Natural killer cell treated with Interleukin-12 subunit alpha and Interleukin-12 subunit beta and Interleukin-15 and Interleukin-18, amount 100 ng/mL, for 72 hours (primary cell): ENCODE measurements at places on chromosomes 1 and 21.

- no peak for DNase-seq
Measured at GRCh38 chr1:178649582-178650350, 75.3 kb upstream of the RALGPS2 start.

DNA sequence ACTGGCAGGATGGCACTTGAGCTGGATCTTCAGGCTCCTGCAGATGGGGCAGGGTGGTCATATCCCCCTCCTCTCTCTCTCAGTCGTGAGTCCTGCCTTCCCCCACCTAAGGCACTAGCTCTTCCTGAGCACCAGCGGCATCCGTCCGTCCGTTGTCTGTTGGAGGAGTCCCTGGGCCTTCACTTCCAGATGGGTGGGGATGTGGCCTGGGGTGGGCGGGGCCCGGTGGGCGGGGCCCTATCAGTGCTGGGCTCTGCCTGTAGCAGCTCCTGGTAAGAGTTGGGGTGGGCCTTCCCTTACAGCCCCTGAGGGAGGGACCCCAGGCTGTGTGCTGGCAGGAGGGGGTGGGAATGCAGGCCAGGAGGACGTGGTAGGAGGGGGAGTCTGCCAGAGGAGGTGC is 10.3 kb downstream of the LDLRAD2 start:
- DNase-seq, result no peak

GRCh38 chr1:162153374-162153773 is 83.9 kb downstream of the NOS1AP start:
- no peak for DNase-seq

DNA sequence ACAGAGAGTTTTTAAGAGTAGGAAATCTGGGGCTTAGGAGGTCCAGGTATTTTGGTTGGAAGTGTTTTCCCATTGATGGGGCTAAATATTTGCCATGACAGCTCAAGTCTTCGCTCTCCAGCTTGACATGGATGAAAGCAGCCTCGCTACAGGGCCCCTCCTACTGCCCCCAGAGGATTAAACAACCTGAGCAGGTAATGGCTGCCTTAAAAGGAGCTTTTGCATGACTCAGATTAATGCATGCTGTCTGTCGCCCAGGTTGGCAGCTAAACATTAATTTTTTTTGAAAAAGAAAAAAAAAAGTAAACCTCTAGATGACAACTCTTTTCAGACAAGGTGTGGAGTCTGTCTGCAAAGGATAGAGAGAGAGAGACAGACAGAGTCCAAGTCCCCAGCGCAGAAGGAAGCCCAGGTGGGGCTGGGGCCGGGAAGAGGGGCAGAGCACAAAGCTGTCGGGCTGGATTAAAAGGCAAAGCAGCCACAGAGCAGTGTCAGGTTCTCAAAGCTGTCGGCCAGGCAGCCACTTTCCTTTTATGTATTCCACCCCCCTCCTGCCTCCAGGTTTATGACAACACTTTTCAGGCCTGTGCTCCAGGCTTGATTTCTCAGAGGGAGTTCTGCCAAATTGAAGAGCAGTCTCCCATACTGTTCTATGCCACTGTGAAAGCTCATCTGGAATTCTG is 127.9 kb downstream of the CLIC6 start:
- DNase-seq, result no peak

DNA sequence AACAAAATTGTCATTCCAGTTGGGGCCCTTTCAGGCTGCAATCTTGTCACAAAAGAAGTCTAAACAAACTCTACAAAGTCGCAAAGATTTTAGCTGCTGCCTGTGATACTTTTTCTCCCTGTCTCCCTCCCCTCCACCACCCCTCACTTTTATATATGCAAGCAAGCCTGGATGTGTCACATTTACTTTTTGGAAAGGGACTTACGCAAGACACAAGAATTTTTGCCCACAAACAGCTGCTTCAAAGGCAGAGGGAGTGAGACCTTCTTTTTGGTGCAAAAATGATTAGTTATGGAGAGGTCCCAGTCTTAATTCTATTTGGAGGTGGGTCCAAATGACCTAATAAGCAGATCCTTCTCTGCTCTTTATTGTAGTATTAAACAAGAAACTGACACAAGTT is 22.9 kb upstream of the RALGPS2 start:
- DNase-seq, result no peak

- DNase-seq, result no peak
Measured at GRCh38 chr1:47587891-47588582, 150.2 kb downstream of the FOXD2 start.

- DNase-seq, result no peak
Measured at GRCh38 chr1:165668184-165668583, 30.2 kb downstream of the ALDH9A1 start.

DNA sequence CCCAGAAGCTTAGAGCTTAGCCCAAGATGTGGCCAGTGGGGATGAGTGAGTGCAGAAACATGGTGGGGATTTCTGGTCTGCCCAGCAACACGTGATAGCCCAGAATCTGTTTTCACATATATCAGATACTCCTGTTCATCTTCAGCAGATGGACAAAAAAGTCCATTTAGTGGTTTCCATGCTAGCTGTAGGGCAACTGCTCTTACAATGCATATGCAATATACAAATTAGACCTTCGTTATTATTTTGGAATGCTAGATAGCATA is 96.9 kb upstream of the SGIP1 start:
- DNase-seq, result no peak

DNA sequence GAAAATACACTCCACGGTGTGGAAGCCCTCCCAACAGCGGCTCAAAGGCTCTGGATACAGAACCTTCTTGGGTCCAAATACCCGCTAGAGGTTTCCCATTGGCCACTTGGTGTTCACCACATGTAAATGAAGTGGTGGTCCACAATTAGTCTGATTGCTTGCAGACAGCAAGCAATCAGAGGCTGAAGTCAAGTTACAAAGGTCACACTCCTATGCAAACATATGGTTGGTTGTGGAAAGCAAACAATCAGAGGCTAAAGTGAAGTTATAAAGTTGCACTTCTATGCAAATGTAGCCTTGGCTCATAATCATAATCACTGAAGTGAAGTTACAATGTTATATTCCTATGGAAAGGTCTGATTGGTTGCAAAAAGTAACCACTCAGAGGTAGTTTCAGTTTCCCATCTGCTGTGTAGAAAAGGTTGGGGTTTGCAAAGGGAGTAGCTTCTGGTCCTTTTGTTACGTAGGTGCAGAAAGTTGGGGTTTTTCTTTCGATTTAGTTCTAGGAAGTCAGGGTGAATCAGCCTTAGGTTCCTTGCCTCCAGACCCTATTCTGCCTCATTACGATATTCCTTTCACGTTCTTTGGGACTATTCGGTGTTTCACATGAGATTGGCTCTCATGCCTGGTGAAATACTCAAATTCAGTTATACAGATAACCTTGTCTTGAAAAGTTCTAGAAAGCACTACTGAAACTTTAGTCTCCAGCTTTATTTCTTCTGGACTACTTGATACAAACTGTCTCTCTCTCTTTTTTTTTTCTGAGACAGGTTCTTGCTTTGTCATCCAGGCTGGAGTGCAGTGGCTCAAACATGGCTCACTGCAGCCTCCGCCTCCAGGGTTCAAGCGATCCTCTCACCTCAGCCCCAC is 36.7 kb upstream of the MTF2 start:
- peak; percentile 74 for DNase-seq

- no peak for DNase-seq
Measured at GRCh38 chr21:42758721-42759593, 105.5 kb downstream of the PDE9A start.

DNA sequence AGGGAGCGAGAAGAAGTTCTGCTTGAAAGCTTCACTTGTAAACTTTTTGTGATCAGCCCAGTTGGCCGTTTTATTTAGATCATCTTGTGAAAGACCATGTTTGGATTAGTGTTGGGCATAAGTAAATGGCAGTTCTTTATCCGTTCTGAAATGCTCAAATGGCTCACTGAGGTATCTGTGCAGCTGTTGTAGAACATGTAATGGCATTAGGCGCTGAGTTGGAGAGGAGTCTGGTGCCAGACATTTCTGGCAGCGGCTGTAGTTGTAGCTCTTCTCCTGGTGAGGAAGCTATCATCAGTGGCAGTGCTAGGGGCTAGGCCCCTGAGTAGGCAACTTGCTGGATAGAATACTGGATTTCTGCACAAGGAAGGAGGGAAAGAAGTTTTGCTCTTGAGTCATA is 321.6 kb downstream of the LMO4 start:
- DNase-seq, result no peak

DNA sequence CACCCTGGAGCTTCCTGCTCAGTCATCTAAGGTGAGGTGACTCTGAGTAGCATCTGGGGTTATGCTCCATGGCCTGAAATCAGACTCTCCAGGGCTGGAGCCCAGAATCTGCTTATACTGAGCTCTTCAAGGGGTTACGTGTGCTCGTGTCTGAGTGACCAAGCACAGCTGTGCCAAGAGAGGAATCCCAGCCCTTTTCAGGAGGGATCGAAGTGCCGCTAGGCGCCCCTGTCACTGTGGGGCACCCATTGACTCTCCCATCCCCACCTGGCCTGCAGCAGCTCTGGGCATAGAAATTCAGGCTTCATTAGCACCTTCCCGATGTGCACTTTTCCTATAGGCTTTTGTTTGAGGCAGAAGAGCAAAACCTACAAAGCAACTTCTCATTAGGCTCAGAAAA is 13.8 kb downstream of the VASH2 start:
- DNase-seq, result no peak

DNA sequence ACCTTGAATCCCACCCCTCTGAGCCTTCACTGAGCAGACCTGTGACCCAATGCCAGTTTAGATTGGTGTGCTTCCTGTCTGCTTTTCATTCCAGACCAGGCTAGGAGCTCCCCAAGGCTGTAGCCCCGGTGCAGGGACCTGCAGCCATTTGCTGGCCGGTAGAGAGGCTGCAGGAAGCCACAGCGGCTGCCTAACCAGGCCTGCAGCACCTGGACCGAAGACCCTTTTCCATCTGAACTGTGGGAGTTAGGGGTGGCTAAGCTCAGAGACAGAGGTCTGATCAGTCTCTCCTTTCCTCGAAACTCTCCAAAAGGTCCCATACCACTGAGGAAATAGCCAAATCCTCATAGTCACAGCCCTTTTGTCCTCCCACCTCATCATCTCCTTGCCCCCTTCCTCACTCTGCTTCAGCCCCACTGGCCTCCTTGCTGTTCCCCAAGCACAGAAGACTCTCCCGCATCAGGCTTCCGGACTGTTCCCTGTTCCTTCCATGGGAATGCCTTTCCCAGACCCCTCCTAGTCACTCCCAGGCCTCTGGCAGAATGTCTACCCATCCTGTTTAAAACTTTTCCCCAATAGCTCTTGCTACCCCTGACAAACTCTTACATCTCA is 674 bp upstream of the TTC4 start:
- no peak for DNase-seq

GRCh38 chr1:1433804-1434130 is 1.7 kb upstream of the VWA1 start:
- peak; percentile 54 for DNase-seq

- no peak for DNase-seq
Measured at GRCh38 chr1:186102547-186103148, 272.4 kb downstream of the TPR start.

- no peak for DNase-seq
Measured at GRCh38 chr1:207109004-207109403, 5.0 kb downstream of the C4BPA start.

DNA sequence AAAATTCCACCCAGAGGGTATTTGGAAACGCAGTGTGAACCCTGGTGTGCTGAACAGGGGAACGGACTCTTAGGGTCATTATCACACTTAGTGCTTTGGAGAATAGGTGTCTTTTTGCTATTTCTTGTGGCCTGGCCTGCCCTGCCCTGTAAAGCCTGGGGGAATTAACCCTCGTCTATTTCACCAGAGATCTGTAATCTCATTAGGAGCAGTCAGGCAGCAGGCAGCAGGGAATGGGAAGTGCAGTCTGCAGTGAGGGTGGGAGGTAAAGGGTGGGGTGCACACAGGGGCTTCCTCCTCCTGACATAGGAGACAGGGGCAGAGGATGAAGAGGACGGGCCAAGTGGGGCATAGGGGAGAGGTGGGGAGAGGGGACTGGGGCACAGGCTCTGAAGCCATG is 1.1 kb upstream of the SLC1A7 start:
- DNase-seq, result no peak

DNA sequence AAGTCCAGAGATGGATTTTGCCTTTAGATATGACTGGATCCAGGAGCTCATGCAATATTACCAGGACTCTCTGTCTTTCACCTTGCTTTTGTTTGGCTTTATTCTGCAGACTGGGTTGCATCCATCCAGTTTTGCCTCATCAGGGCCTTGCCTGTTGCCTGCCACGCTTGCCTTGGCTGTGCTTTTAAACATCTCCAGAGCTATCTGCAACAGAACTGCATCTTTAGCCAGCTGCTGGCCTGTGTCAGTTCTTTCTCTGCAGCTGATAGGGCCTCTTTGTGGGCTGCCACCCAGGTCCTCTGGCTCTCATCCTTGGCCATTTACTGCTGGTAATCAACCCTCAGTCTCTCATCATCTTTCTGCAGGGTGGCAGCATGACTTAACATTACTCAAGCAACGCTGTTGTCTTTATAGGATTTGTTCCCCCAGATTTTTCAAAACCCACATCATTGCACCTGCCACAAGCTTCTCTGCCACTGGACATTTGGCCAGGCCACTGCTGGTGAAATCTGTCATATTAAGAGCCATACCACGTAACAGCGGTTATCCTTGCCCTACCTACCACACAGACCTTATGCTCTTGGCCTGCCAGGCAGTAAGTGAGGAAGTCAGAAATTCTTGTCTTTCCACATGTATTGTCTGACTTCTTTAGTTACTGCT is 24.4 kb upstream of the HUNK start:
- DNase-seq, result no peak

GRCh38 chr1:177907000-177907399 is 62.9 kb downstream of the SEC16B start:
- no peak for DNase-seq

GRCh38 chr1:27363766-27364695 is 2.7 kb downstream of the MAP3K6 start:
- no peak for DNase-seq

DNA sequence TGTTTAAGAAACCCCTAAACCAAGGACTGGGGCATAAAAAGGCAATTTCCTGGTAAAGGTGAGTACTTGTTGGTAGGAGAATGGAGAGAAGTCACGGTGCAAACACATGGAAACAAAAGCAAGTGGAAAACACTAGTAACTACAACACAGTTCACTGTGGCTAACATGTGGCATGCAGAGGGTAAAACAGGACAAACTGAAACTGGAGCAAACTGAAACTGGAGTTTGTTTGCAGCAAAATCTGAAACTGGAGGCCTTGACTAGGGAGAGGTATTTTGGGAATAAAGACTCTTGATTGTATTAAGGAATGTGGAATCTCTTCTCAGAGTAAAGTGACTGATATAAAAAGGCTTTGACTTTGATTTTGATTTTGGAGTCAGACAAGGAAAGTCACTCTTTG is 376.3 kb upstream of the PRMT6 start:
- DNase-seq, result no peak

DNA sequence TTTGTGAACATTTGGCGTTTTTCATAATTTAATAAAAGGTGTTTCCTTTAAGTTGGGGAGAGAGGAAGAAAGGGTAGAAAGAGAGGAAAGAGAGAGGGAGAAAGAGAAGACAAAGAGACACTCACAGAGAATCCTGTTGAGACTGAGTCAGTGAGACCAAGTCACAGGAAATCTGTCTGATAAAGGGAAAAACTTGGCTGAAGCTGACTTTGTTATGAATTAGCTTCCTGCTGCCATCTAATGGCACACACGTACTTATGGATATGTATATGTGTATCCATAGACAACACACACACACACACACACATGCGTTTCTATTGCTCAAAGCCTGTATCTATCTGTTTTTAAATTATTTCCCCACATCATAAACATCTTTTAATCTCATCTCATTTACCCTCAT is 42.5 kb upstream of the DISC1 start:
- DNase-seq, result no peak

- no peak for DNase-seq
Measured at GRCh38 chr21:37101384-37101783, 28.3 kb downstream of the TTC3 start.

GRCh38 chr1:162734047-162734446 is 56.5 kb upstream of the HSD17B7 start:
- DNase-seq, result no peak
